Activated CD4-positive, alpha-beta T cell treated with anti-CD3 and anti-CD28 coated beads for 1 hour (primary cell): ENCODE measurements at places on chromosomes 6 and 20.
A peak's percentile ranks its signal among the peaks of the same experiment; 100 is the strongest.

DNA sequence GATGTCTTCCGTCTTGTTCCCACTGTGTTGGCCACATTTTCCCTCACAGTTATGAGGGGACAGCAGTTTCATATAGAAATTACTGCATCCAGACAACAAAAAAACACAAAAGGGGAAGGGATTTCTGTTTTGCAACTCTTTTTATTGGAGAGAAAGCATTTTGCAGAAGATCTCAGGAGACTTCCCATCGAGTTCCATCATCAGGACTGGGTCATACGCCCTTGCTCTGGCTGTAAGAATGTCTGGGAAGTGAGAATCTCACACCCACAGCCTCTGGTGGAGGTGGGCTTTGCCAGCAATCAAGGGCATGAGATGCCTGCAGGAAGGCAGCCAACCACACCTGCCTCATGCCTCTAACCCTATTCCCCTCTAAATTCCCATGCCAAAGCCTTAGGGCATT is 5.8 kb upstream of the IGF2R start:
- no peak for DNase-seq

DNA sequence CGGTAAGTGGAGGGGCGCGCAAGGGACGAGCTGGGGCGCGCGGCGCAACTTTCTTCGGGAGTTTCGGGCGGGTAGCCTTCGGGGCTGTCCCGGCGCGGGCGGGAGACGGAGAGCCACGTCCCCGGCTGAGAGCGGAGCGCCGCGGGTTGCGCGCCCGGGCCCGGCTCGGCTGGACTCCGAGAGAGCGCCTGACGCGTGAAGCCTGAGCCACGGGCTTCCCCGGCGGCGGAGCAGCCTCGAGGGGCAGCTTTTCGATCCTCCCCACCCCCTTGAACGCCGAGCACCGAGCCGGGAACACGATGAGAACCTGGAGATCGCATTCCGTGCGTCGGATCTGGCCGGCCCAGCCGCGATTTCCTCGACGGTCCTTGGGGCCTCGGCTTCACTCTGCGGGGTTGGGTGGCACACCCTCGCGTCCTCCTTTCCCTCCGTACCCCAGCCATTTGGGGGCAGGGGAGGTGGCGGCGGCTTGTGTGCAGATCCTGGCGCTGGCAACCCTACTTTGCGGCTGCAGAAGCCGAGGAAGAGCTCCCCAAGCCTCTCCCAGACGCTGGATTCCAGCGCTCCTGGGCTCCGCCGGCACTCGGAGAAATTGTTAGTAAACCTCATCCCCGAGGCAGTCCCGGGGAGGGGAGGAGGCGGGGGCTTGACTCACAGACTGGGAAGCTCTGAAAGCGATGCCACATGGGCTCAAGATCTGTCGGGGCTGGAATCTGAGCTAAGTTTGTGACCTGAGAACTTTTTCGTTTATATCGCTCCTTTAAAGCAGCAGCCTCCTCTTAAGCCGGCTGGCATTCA is 572 bp downstream of the DSE start:
- DNase-seq: no peak

GRCh38 chr20:42173440-42173839 is 555.3 kb upstream of the CHD6 start:
- DNase-seq: no peak

- no peak for DNase-seq
These were observed 139.3 kb downstream of the PDSS2 start for GRCh38 chr6:107319906-107320530.

- DNase-seq: peak; percentile 19
These were observed 44.5 kb downstream of the RBM38 start for GRCh38 chr20:57435498-57436222.

DNA sequence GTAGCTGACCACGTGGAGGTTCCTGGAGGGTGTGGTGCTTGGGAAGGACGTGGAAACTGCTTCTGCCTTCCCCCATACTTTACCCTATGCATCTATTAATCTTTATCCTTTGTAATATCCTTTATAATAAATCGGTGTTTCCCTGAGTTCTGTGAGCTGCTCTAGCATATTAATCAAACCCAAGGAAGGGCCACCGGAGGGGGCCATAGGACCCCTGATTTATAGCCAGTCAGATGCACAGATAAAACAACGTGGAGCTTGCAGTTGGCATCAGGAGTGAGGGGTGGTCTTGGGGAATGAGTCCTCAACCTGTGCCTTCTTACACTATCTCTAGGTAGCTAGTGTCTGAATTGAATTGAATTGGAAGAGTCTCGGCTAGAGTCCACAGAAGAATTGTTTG is 36.5 kb upstream of the TFAP2A start:
- DNase-seq: no peak

GRCh38 chr6:43999628-44000027 is 127.6 kb downstream of the MRPL14 start:
- DNase-seq: no peak

DNA sequence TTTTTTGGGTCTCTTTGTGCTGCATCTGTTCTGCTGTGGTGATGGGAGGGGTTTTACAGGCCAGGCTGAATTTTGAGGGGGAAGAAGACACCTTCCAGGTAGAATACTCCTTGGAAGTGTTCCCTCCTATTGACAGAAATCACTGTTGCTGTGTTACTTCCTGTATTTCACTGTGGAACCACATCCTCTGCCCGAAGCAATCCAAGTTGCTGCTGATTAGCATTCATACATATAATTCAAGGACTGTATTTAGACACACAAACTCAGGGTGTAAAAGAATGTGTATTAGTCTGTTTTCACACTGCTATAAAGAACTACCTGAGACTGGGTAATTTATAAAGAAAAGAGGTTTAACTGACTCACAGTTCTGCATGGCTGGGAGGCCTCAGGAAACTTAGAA is 50.6 kb upstream of the TMEM244 start:
- no peak for DNase-seq

DNA sequence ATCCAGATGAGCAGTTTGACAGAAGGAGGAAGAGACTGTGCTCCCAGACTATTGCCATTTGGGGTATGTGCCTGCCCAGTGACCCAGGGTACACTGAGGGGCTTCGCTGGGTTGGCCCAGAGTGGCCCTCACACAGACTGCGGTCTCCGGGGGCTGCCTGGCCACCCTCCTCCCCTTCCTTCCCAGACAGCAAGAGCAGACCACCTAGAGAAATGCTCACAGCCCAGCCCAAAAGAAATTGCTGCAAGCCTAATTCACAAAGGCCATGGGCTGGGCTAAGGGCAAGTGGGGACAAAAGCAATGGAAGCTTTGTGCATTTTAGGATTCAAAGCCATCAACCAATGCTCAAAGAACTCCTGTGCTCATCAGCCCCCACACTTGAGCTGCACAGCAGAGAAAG is 277.6 kb downstream of the CDC5L start:
- DNase-seq: no peak

DNA sequence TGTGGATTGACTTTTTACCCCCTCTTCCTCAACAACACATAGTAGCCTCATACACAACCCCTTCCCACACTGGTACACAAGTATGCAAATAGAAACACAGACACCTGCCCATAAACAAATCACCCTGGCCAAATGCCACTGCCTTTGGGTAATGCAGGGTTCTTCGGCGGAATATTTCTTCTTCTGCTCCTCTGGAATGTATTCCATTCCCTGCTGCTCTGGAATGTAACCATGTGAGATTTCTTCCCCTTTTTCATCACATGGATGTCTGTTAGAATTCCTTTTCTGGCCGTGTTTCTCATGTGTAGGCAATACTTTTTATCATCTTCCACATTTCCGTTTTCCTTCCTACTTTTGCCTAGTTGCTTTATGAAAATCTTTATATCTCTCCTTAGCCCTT is 76.1 kb upstream of the TPD52L1 start:
- no peak for DNase-seq

GRCh38 chr6:68533339-68533795 is 101.7 kb upstream of the ADGRB3 start:
- no peak for DNase-seq

DNA sequence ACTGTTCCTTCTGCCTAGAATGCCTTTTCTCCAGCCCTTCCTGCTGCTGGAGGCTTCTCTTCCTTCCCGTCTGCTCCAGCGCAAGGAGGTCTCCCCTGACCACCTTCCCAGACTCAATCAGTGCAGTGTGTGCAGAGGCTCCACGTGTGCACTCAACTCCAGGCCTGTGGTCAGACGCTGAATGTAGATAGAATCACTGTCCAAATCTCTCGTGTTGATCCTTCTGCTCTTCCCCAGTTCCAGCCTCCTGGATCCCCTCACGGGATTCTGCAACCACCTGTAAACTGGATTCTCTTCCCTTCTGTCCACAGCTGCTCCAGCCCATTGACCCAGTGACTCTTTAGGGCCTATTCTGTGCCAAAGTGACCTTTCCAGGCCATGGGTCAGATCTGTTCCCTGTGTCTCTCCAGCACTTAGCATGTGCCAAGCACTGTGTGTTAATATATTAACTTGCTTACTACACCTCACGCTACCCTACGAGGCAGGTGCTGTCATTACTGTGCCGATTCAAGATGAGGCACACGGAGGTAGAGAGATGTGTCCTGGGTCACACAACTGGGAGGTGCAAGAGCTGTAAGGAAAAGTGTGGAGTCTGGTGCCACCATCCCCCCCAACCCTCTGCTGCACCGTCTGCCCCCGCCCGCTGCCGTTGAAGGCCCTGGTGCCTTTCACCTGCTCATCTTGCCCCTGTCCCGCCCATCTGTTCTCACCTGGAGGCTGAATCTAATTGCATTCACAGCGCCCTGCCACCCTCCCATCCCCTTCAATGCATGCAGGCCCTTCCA is 112.2 kb downstream of the SULF2 start:
- DNase-seq: no peak

GRCh38 chr6:170497841-170498301 is 55.2 kb downstream of the PSMB1 start:
- no peak for DNase-seq

DNA sequence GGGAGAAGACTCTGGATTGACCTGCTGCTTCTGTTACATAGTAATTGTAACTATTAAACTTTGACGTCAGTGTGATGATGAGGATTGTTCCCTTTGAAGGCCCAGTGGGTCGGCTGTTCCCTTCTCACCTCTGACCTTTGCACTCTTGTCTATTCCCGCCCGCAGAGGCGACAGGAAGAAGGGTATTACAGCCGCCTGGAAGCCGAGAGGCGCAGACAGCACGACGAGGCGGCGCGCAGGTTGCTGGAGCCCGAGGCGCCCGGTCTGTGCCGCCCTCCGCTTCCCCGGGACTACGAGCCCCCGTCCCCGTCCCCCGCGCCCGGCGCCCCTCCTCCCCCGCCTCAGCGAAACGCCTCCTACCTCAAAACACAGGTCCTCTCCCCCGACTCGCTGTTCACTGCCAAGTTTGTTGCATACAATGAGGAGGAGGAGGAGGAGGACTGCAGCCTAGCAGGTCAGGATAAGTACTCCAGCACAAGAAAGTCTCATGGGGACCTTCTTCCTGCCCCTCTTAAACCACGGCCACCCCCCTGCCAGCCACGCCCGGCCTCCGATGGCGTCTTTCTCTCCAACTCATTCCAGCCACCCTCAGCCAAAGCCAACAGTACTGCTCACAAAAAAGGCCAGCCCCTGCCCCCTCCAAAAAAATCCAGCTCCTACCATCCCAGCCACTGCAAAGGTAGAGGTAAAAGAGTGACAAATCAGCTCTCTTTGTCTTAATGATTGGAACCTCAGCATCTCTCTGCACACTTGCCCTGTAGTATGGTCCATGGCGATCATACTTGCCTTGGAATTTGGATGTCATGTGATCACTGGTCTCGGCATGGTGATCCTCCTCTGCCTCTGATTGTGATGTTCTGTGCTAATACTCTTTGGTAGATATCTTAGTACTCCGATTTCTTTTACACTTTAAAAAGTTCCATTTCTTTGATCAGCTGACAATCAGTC is 31.6 kb upstream of the KIF25 start:
- no peak for DNase-seq
